Esophagus squamous epithelium (tissue), 5 donors: ENCODE measurements at places on chromosomes 2 and 18.

DNA sequence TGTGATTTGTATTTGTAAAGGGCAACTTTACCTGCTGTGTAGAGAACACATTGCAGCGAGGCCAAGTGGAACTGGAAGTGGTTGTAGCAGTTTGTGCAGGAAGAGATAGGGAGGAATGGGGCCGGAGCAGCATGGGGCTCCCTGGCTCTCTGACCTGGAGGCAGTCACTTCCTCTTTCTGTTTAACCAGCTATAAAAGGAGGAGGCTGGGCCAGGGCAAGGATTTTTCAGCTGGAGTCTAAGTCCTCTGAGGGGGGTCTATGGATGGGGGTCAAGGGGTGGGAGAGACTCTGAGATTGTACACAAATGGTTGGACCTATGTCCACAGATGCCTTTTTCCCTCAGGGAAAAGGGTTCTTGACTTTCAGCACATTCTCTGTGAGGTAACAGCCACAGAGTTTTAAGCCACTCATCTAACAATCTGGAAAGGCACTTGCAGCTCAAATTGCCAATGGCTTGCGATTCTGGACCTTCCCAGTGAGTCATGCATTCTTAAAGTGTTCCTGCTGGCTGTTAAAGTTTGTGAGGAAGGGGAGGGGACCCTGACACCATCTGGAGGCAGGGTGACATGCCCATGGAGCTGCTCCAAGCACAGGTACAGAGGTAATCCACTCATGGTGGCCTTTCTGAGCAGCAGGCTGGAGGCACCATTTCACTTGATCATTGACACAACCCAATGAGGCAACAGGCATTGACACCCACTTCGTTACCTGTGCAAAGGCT, 347.0 kb downstream of the CYRIA start:
- H3K4me3 ChIP-seq, result no peak overlapping the region
- H3K27ac ChIP-seq, result no peak overlapping the region
- DNase-seq, result no peak
- H3K36me3 ChIP-seq, result no peaks in the 10 kb centered on the region
- no peaks in the 10 kb centered on the region for H3K27me3 ChIP-seq
- H3K4me1 ChIP-seq, result no peaks in the 10 kb centered on the region

GRCh38 chr2:204715361-204715760, 170.1 kb downstream of the PARD3B start:
- no peak for DNase-seq
- H3K27me3 ChIP-seq, result no peaks in the 10 kb centered on the region
- no peaks in the 10 kb centered on the region for H3K4me1 ChIP-seq
- no peaks in the 10 kb centered on the region for H3K36me3 ChIP-seq

GRCh38 chr2:212494418-212495020, 44.1 kb downstream of the ERBB4 start:
- H3K4me3 ChIP-seq, result no peak overlapping the region
- no peaks in the 10 kb centered on the region for H3K36me3 ChIP-seq
- H3K27me3 ChIP-seq, result no peaks in the 10 kb centered on the region
- no peak for DNase-seq

DNA sequence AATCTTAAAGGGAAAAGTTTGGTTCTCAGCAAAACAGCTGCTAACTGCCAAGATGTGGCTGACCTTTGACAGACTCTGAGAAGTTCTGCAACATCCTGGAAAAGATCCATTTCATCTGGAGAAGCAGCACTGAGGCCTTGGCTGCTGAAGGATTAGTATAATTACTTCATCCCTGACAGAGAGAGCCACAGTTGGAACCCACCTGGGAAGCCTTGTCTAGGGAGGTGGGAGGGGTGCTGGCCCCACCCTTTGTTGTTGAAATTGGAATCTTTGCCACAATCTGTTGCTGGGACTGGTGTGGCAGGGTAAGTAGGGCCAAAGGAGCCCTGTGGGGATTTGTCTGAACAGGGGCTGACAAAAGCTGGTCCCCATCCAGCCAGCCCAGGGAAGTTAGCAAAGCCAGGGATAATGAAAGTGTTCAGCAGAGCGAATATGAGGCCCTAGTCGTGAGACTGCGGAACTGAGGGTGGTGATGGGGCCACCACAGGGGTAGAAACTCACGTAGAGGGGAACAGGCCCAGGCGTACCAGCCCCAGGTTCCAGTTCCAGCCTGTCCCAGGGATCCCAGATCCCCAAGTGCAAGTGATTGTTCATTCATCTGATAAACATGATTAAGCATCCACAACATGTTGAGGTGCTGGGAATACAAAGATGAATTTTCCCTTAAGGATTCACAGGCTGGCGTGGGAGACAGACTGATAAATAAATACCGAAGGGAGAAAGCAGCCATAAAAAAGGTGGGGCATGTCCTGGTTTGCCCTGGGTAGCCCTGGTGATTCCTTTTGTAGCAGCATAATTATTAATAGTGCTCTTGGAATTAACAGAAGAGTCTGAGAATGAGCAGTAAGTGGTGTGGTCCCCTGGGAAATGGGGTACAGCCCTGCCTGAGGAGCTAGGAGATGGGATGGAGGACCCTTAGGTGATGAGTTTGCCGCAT, 60.0 kb downstream of the MYO1B start:
- H3K4me3 ChIP-seq, result no peak overlapping the region
- peaks cover 45% of the 10 kb centered on the region for H3K4me1 ChIP-seq
- H3K27ac ChIP-seq, result peak overlapping the region; percentile 70
- no peak for DNase-seq

- peak overlapping the region; percentile 29 for H3K4me3 ChIP-seq
- H3K4me1 ChIP-seq, result peaks cover 66% of the 10 kb centered on the region
- no peak for DNase-seq
- H3K27ac ChIP-seq, result peak overlapping the region; percentile 65
These were observed 81.8 kb downstream of the HDAC4 start for GRCh38 chr2:239318790-239319661.

GRCh38 chr2:227415538-227416424, 28.0 kb upstream of the SCYGR1 start:
- H3K27me3 ChIP-seq, result no peaks in the 10 kb centered on the region
- peaks cover 35% of the 10 kb centered on the region for H3K4me1 ChIP-seq
- DNase-seq, result no peak
- no peak overlapping the region for H3K4me3 ChIP-seq
- peak overlapping the region; percentile 33 for H3K27ac ChIP-seq

- H3K27me3 ChIP-seq, result no peaks in the 10 kb centered on the region
- H3K4me3 ChIP-seq, result no peak overlapping the region
- no peak overlapping the region for H3K27ac ChIP-seq
- H3K4me1 ChIP-seq, result peaks cover 14% of the 10 kb centered on the region
- no peak for DNase-seq
These were observed 83.2 kb upstream of the SPATS2L start for GRCh38 chr2:200223205-200223784.

- H3K27ac ChIP-seq, result no peak overlapping the region
- H3K36me3 ChIP-seq, result no peaks in the 10 kb centered on the region
- no peaks in the 10 kb centered on the region for H3K27me3 ChIP-seq
- H3K4me1 ChIP-seq, result no peaks in the 10 kb centered on the region
These were observed 157.3 kb upstream of the CDH19 start for GRCh38 chr18:66761166-66761565.

GRCh38 chr18:3061581-3062312, 48.8 kb upstream of the LPIN2 start:
- H3K4me1 ChIP-seq, result peaks cover 6% of the 10 kb centered on the region
- H3K27me3 ChIP-seq, result no peaks in the 10 kb centered on the region
- peak overlapping the region; percentile 47 for H3K27ac ChIP-seq
- no peak for DNase-seq
- no peaks in the 10 kb centered on the region for H3K36me3 ChIP-seq
